Activated T-cell treated with anti-CD3 and anti-CD28 coated beads, Interleukin-2, amount 50 U/mL, for 24 hours (primary cell): ENCODE measurements at places on chromosomes 3 and 15.
A peak's percentile ranks its signal among the peaks of the same experiment; 100 is the strongest.

DNA sequence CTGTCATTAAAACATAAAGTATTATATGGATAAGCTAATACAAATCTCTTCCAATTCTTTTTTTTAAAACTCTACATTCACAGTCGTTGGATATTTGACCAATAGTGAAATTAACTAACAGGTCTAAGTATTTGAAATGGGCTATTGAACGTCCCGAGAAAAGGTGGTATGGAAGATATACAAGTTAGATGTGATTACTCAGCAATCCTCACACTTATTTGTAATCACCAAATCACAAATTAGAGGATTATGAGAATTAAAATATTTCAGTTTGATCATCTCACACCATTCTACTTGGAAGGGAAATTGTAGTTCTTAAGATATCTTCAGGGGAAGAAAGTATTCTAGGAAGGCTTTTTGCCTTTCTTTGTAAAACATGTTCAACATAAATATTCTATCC is 60.5 kb downstream of the GAP43 start:
- DNase-seq: no peak

- DNase-seq: no peak
Measured at GRCh38 chr15:43934480-43934879, 107.7 kb downstream of the WDR76 start.

GRCh38 chr3:139970526-139970925 is 35.5 kb downstream of the CLSTN2 start:
- no peak for DNase-seq

DNA sequence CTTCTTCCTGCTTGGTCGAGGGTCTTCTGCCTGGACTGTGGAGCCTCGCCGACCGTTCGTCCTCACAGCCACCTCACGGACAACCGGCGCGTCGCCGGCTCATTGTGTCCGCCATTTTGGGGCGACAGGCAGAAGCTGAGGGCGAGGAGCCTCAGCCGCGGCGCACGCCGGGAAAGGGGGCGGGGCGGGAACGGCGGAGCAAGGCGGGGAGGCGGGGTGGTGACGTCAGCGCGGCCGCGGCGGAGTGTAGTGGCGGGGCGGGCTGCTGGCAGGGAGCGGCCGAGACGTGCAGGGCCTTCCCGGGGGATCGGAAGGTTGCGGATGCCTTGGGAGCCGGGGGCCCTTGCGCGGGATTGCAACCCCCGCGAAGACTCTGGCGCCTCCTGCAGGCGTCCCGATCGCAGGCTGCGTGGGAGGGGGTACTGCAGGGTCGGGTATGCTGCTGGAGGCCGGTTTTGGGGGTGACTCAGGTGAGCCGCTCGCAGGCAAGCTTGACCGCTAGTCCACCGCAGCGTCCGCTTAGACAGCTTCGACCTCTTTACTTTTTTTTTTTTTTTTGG is at the start of gene WDR82:
WDR82 (minus strand) TSS at position 140 of the 560 bp plus-strand sequence. CDS start 288 bp downstream, outside the sequence.
- peak; percentile 99 for DNase-seq

GRCh38 chr3:124230432-124230831 is 238.5 kb upstream of the ROPN1 start:
- no peak for DNase-seq

DNA sequence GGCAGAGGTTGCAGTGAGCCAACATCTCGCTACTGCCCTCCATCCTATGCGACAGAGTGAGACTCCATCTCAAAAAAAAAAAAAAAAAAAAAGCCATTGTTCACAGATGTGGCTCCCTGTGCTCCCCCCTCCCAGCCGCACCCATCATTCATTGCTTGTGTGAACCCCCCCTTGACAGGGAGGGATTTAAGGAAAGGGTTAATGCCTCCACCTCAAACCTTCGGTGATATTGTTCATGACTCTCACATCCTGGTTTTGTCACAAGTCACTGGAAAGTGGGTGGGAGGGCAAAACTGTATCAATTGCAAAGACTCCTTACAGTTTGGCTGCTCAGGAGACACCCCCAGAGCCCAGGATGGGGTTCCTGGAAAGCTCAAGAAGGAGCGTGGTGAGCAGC is 7.7 kb downstream of the SLC6A6 start:
- DNase-seq: no peak

- DNase-seq: no peak
Measured at GRCh38 chr3:132623646-132624045, 26.6 kb downstream of the ACKR4 start.

DNA sequence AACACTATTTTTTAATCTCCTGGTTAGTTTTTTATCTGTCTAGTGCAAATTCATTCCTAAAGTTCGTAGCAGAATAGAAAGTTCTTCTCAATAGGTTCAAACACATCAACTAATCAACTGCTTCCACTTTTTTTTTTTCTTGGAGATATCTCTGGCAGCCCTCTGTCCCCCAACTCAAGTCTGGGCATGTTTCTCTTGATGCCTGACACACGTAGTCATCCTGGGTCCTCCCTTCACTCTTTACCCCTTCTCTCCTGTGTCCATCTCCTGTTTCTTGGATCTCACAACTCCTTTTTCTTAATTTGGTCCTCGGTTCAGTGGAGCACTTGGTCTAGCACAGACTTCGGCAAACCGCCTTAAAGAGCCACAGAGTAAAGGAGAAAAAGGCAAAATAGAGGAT is 14.4 kb downstream of the TNFAIP8L3 start:
- DNase-seq: no peak

- no peak for DNase-seq
Measured at GRCh38 chr3:190840146-190840545, 22.3 kb downstream of the GMNC start.

DNA sequence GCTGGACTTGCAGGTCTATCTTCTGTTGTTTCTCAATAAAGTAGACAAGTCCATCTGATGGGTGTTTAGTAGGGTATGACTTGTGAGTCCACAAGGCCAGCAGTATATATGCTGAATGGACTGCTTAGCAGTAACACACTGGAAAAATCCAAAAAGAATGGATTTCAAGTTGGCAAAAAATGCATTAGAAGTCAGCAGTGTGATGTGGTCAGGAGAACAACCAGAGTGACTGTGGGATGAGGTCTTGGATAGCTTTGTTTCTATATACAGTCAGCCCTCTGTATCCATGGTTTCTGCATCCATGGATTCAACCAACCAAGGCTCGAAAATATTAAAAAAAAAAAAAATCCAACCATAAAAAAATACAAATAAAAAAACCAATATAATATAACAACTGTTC is 55.8 kb downstream of the LPP start:
- DNase-seq: no peak

DNA sequence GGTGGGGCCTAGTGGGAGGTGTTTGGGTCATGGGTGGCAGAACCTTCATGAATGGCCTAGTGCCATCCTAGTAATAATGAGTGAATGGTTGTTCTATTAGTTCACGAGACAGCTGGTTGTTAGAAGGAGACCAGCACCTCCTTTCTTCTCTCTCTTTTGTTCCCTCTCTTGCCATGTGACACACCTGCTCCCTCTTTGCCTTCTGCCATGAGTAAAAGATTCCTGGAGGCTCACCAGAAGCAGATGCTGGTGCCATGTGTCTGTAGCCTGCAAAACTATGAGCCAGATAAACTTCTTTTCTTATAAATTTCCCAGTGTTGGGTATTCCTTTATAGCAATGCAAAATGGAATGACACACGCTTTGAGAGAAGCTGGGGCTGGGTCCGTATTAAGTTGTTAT is 89.0 kb upstream of the SLC4A7 start:
- DNase-seq: no peak

DNA sequence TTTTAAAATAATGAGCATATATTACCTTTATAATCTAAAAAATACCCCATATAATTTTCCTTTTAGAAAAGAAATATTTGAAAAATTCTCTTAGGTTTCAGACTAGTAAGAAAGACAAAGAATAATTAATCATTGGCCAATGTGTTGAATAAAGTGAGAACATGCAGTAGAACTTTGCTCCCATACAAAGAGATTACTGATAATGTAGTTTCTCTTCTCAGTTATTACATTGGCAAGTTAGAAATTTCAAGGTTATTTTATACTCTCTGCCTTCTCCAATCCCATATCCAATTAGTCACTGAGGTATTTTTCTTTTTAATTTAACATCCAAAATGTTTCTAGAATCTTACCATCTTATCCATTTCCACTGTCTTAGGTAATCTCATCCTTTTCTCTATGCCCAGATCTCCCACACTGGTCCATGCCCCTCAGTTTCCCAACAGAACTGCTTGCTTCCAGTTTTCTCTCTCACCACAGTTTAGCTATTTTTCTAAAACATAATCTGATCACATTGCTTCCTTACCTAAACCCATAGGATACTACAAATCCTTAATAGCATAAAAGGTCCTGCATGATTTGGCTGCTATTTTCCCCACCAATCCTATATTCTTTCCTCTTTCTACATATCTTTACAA is 10.8 kb downstream of the XRN1 start:
- no peak for DNase-seq

DNA sequence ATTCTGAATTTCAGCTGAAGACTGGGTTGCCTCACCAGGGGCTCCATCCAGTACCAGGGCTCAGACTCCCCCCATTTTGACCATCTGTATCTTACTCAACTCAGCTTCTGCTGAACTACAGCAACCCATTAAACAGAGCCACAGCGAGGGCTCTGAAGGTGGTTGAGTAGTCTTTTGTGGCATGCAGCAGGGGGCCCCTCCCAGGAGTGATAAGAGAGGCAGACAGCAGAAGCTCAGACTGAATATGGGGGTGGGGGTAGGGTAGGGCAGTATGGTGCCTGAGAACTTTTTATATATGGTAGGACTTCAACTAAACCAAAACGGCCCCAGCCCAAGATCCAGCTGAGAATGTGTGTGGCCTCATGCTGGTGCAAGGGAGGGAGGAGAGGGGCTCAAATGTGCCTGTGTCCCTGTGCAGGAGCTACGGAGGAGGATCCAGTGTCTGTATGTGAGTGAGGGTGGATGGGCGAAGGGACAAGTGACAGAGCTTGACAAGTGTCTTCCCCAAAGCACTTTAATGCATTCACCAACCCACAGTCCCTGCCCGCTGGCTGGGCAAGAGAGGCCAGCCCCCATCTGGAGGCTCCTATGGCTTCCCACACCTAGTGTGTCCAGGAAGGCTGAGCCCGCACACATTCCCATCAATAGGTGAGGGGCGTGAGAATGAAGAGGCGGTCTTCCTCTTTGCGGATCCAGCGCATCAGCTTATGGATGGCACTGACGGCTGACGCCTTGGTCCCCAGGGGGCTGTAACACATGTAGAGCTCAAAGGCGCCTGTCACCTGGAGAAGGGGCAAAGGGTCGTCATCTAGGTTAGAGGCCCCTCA is 4.9 kb upstream of the MST1R start:
- DNase-seq: no peak

DNA sequence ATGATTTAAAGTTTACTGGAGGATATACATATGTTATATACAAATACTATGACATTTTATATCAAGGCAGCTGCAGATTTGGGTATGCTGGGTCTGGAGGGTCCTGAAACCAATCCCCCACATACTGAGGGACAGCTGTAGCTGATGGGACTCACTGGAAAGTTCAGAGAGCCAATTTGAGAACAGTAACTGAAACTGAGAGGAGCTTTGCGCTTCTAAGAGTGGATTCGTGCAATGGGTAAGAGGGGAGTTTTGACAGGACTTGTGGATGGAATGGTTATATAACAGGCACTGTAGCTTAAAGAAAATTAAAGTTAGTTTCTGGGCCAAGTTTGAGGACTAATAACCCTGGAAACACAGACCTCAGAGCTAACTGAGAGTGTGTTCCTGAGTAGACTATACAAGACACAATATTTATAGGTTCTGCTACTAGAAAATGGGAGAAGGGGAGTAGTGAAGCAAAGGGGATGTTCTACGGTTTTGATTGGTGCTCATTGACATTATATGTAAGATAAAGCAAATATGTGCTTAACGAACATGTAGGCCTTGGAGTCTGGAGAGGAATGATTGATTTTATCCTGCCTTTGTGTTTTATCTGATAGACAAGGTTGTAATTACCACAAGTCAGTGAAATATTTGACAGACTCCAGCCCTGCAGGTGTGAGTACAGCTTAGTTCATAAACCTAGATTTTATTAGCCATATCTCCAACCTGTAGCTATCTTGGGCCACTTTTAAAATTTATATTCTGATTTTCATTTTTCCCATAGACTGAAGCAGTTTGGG is 4.8 kb upstream of the ZMAT3 start:
- DNase-seq: no peak

DNA sequence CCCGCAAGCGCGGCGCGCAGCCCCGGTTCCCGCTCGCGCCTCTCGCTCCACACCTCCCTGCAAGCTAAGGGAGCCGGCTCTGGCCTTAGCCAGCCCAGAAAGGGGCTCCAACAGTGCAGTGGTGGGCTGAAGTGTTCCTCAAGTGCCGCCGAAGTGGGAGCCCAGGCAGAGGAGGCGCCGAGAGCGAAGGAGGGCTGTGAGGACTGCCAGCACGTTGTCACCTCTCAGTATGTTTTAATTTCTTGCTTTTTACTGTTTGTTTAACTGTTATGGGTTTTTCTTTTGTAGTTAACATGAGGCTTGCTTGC is 1525.7 kb downstream of the SI start:
- DNase-seq: no peak

- no peak for DNase-seq
Measured at GRCh38 chr15:68410466-68411342, 21.3 kb downstream of the ITGA11 start.

DNA sequence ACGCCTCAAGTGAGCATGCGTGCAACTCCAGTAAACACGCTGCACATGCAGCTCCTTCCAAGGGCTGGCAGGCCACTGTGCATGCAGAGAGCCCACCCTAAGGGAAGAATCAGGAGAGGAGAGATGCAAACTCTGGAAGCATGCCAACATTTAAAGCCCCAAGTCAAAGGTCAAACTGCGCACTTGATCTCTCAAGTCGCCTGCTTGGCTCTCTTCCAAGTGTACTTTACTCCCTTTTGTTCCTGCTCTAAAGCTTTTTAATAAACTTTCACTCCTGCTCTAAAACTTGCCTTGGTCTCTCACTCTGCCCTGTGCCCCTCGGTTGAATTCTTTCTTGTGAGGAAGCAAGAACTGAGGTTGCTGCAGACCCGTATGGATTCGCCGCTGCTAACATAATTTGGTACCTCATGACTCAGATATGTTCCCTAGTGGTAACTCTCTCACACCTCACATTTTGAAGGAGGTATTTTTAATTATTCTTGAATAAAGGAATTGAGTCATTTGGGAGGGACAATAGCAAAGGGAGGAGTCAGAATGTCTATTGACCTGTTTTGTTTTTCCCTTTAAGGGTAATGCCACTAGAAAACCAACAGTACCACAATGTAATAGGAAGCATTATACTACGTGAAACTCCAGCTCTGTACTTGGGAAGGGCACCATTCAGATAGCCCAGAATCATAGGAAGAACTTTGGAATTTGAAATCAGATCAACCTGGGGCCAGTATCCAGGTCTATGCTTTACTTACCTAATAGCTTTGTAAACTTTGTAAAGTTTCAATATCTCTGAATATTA is 19.6 kb upstream of the DGKG start:
- no peak for DNase-seq

GRCh38 chr3:10459954-10460754 is 45.2 kb downstream of the ATP2B2 start:
- DNase-seq: peak; percentile 52

DNA sequence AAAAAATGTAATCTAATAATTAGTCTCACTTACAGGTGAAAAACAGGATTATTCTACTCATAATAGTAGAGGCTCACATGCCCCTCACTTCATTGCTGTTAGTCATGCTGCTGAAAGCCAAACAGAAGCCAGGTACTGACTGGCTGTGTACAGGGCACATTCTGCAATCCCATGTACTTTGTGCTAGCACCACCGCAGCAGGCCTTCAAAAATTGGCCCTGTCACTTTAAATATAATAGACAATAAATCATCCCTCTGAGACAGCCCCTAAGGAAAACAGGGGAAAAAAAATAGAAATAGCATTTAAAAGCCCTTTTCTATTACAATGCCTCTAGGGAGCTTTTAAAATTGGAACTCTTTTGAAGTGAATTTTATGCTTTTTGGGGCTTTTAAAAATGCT is 723.8 kb downstream of the TUSC7 start:
- no peak for DNase-seq

GRCh38 chr3:126017362-126017761 is 48.4 kb downstream of the ROPN1B start:
- no peak for DNase-seq

- DNase-seq: no peak
Measured at GRCh38 chr15:48131324-48131723, 10.5 kb downstream of the SLC24A5 start.
